ENCODE measurements at places on chromosomes 6 and 20. TPM values are rescaled to one million over a fixed set of nuclear protein-coding genes. Genes with fewer than 3 reads are reported as not detected.

Gene CDC25B
- total RNA-seq: 65.7 TPM

Gene NRSN1
- 0.17 TPM for total RNA-seq

Gene RARS2
- total RNA-seq: 28.5 TPM

Gene LGSN
- total RNA-seq: 3.5 TPM

Gene DLL1
- total RNA-seq: 16.2 TPM

Gene NKX2-4
- total RNA-seq: not detected

Gene TMEM200A
- total RNA-seq: 6.5 TPM

Gene KIFC1
- 2.1 TPM for total RNA-seq

Gene SIRPB2
- 18.5 TPM for total RNA-seq

Gene ADAM33
- total RNA-seq: 9.6 TPM

Gene PRPH2
- 1.7 TPM for total RNA-seq

GRCh38 chr20:49136817-49137571 is 51.1 kb downstream of the STAU1 start:
- no peak overlapping the region for H3K27ac ChIP-seq
- peaks cover 16% of the 10 kb centered on the region for H3K36me3 ChIP-seq
- H3K4me1 ChIP-seq: peaks cover 3% of the 10 kb centered on the region
- H3K4me3 ChIP-seq: no peak overlapping the region
- no peak for DNase-seq
- H3K27me3 ChIP-seq: no peaks in the 10 kb centered on the region

DNA sequence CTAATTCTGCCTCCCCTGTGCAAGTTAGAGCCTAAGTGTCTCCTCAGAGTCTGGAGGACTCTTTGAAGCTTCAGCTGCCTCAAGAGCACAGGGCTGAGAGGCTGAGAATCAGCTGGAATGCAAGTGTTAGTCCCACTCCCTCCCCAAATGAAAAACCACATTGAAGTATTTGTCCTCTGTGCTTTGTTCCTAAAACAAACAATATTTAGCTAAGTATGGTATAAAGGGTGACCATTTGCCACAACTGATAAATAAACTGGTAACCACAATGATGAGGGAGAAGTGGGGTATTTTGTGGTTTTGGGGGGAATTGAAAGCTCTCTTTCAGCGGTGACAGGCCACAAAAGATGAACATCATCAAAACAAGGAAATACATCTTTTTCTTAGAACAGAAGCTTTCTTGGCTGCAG is 91.7 kb upstream of the HDDC2 start:
- no peaks in the 10 kb centered on the region for H3K36me3 ChIP-seq
- H3K4me1 ChIP-seq: no peaks in the 10 kb centered on the region
- no peaks in the 10 kb centered on the region for H3K27me3 ChIP-seq
- no peak overlapping the region for H3K27ac ChIP-seq

- no peak overlapping the region for H3K27ac ChIP-seq
- H3K36me3 ChIP-seq: no peaks in the 10 kb centered on the region
- H3K27me3 ChIP-seq: no peaks in the 10 kb centered on the region
- no peak for DNase-seq
Measured at GRCh38 chr20:54004445-54004844, 65.9 kb downstream of the BCAS1 start.

DNA sequence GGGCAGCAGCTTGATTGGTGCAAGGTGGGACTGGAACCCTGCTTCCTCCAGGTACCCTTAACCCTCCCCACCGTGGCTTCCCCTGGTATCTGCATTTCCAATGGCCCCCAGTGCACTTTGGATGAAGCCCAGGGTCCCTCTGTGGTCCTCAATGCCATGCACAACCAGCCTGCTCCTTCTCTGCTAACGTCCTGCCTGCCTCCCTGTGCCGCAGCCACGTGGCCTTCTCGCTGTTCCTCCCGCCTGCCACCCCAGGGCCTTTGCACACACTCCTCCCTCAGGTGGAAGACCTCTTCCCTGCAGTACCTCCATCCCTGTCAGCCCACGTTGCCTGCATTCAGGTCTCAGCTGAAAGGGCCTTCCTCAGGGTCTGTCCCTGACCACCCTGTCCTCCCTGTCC is 101.6 kb downstream of the BMP7 start:
- H3K4me1 ChIP-seq: no peaks in the 10 kb centered on the region
- H3K27me3 ChIP-seq: no peaks in the 10 kb centered on the region
- no peaks in the 10 kb centered on the region for H3K36me3 ChIP-seq
- no peak overlapping the region for H3K27ac ChIP-seq
- DNase-seq: no peak

DNA sequence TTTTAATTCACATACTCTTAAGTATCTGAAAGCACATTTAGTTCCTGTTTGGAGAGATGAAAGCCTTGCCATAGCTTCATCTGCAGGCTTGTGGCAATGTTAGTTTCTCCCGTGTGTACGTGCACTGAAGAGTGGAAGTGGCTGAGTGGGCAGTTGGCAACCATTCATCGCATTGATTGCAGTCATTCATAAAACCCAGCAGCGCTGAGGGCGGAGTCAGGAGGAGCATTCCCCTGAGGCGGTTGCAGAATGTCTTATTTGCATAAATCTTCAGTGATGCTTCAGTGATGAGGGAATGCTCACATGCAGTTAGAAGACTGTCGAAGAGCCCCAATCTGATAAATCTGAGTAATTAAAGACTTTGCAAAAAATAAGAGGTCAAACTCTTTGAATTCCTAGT is 79.1 kb downstream of the RIMS1 start:
- no peak overlapping the region for H3K27ac ChIP-seq
- no peak for DNase-seq
- no peaks in the 10 kb centered on the region for H3K4me1 ChIP-seq
- H3K27me3 ChIP-seq: no peaks in the 10 kb centered on the region

DNA sequence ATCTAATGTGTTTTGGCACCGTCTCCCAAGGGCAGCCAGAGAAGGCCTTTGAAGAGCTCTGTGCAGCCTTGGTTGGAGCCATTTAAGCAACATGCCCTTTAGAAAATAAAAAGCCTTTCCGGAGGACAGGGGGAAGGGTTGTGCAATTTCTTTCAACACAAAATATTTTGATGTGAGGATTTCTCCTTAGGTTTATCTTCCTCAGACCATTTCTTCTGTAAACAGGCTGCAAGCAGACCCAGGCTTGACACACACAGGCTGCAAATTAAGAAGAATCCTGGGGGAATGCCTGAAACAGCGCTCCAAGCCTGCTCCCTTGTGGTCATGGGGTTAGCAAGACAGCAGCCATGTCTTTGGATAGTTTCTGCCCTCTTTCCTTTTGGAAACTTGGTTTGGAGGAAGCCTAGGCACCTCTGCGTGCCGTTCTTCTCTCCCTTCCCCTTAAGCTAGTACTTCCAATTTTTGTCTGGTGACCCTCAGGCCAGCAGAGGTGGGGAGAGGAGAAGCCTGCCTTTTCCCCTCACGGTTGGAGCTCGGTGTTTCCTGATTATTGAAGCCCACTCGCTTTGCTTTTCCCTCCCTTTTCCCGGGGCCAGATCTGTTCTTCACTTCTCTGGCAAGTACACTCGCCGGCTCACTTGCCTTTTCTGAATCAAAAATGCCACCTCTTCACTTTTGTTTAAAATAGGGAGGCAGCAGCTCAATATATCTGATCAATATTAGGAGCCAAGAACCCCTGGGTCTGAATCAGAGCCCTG is 39.6 kb upstream of the NOX3 start:
- no peak overlapping the region for H3K27ac ChIP-seq
- no peaks in the 10 kb centered on the region for H3K36me3 ChIP-seq
- H3K27me3 ChIP-seq: no peaks in the 10 kb centered on the region
- peak; percentile 91 for DNase-seq

DNA sequence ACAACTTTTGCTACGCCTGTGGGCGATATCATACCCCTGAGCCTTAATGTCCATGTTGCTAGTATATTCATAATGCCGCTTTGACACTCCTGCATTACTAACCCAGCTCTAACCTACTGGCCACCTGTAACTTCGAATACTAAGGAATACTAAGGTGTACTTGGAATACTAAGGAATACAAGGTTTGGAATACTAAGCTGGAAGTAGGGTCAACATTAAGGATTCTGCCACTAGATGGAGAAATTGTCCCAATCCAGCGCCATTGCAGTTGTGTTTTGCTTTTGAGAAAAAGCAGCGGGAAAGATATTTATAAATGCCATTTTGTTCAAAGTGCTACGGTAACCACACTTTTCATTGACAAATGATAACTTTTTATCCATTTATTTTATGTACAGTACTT is 10.7 kb downstream of the TBXT start:
- DNase-seq: no peak
- H3K36me3 ChIP-seq: no peaks in the 10 kb centered on the region
- H3K27ac ChIP-seq: no peak overlapping the region
- H3K4me1 ChIP-seq: no peaks in the 10 kb centered on the region
- H3K4me3 ChIP-seq: no peak overlapping the region
- no peaks in the 10 kb centered on the region for H3K27me3 ChIP-seq

DNA sequence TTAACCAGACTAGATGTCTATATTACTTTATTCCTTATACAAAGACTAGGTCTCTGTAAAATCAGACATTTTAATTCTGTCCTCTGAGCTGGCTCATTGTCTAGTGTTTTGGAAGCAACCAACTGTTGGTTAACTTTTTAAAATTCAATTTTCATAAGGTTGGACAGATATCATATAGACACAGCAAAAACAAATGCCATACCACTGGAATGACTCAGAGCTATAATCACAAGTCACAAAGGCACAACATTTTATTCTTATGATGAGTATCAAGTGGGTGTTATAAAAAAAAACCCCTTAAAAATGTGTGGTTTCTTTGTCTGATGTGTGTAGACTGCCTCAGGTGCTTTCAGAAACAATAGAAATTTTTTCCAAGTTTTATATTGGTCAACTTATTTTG is 296.2 kb upstream of the MARCKS start:
- H3K36me3 ChIP-seq: no peaks in the 10 kb centered on the region
- no peak overlapping the region for H3K4me3 ChIP-seq
- H3K4me1 ChIP-seq: peaks cover 33% of the 10 kb centered on the region
- no peaks in the 10 kb centered on the region for H3K27me3 ChIP-seq

DNA sequence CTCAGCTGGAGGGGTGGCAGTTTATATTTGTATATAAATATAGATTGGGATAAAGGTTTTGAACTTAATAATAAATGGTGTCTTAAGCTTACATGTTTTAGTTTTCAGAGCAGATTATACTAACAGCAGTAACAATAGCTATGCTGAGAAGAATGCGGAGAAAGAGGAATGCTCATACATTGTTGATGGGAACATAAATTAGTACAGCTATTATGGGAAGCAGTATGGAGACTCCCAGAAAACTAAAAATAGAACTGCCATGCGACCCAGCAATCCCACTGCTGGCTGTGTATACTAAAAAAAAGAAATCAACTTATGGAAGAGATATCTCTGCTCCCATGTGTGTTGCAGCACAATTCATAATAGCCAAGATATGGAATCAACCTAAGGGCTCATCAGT is 127.9 kb downstream of the BCKDHB start:
- no peaks in the 10 kb centered on the region for H3K36me3 ChIP-seq
- no peak overlapping the region for H3K27ac ChIP-seq
- no peaks in the 10 kb centered on the region for H3K4me1 ChIP-seq
- H3K27me3 ChIP-seq: no peaks in the 10 kb centered on the region
- DNase-seq: peak; percentile 25
- no peak overlapping the region for H3K4me3 ChIP-seq

DNA sequence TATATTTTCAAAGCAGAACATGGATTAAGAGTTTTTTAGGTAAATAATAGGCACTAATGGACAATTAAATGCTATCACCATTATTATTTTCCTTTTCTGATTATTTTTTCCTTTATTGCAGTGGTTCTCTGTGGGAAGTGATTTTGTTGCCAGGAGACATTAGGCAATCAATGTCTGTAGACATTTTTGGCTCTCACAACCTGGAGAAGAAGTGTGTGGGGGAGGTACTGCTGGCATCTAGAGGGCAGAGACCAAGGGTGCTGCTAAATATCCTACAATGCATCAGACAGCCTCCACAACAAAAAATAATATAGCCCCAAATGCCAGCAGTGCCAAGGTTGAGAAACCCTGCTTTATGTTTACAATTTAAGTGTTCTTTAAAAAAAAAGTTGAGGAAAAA is 8.3 kb downstream of the IFNGR1 start:
- no peak overlapping the region for H3K4me3 ChIP-seq
- H3K36me3 ChIP-seq: peaks cover 1% of the 10 kb centered on the region
- no peaks in the 10 kb centered on the region for H3K27me3 ChIP-seq
- H3K4me1 ChIP-seq: peaks cover 28% of the 10 kb centered on the region

GRCh38 chr20:54219751-54220426 is 12.0 kb downstream of the PFDN4 start:
- H3K27ac ChIP-seq: no peak overlapping the region
- H3K4me1 ChIP-seq: peaks cover 2% of the 10 kb centered on the region
- H3K27me3 ChIP-seq: no peaks in the 10 kb centered on the region
- no peak for DNase-seq

GRCh38 chr20:35318502-35319157 is 26.4 kb upstream of the FAM83C start:
- no peak overlapping the region for H3K4me3 ChIP-seq
- no peak for DNase-seq
- no peaks in the 10 kb centered on the region for H3K4me1 ChIP-seq
- H3K36me3 ChIP-seq: no peaks in the 10 kb centered on the region
- no peaks in the 10 kb centered on the region for H3K27me3 ChIP-seq
- H3K27ac ChIP-seq: peak overlapping the region; percentile 41

- DNase-seq: no peak
- no peaks in the 10 kb centered on the region for H3K4me1 ChIP-seq
- no peaks in the 10 kb centered on the region for H3K36me3 ChIP-seq
- no peak overlapping the region for H3K27ac ChIP-seq
Measured at GRCh38 chr6:164322533-164322932, 908.0 kb downstream of the QKI start.

- DNase-seq: no peak
- H3K4me1 ChIP-seq: peaks cover 16% of the 10 kb centered on the region
- no peaks in the 10 kb centered on the region for H3K27me3 ChIP-seq
Measured at GRCh38 chr20:9202420-9203080, 133.7 kb downstream of the PLCB4 start.

DNA sequence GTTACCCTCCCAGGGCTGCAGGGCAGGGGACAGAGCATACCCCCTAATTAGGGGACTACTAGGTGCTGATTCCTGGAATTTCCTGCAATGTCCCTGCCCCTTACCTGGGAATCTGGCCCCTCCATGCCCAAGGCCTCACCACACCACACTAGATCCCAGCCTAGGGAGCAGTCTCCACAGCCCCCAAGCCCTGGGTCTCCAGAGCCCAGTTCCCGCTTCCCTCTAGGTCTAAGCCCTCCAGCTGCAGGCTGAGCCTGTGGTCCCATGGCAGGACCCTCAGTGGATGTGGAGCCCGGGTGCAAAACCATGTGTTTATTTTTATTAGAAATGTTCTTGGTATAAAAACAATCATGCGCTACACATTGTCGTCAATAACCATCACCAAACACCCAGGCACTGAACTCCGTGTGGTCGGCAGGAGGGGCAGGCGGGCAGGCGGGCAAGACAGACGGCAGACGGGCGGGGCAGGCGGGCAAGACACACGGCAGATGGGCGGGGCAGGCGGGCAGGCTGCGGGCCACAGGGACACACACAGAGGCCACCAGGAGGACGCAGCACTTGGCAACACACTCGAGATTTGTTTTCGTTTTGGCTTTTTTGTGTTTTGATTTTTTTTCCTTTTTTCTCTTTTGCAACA is 124.2 kb downstream of the GRM4 start:
- DNase-seq: no peak
- no peak overlapping the region for H3K27ac ChIP-seq
- peaks cover 15% of the 10 kb centered on the region for H3K4me1 ChIP-seq
- H3K36me3 ChIP-seq: no peaks in the 10 kb centered on the region
- H3K4me3 ChIP-seq: no peak overlapping the region
- H3K27me3 ChIP-seq: no peaks in the 10 kb centered on the region

- DNase-seq: no peak
- no peaks in the 10 kb centered on the region for H3K27me3 ChIP-seq
- H3K36me3 ChIP-seq: no peaks in the 10 kb centered on the region
Measured at GRCh38 chr6:166559211-166559610, 27.3 kb downstream of the RAMACL start.

- no peak for DNase-seq
- H3K27me3 ChIP-seq: no peaks in the 10 kb centered on the region
- H3K36me3 ChIP-seq: no peaks in the 10 kb centered on the region
- H3K27ac ChIP-seq: no peak overlapping the region
Measured at GRCh38 chr6:1838604-1839213, 229.0 kb downstream of the FOXC1 start.

Measured in lung (tissue), 17 donors.